T-helper 17 cell (primary cell): ENCODE measurements at places on chromosomes 11 and 22. TPM values are rescaled to one million over a fixed set of nuclear protein-coding genes. Genes with fewer than 3 reads are reported as not detected.
A peak's percentile ranks its signal among the peaks of the same experiment; 100 is the strongest.

Gene HBE1
- not detected for total RNA-seq

Gene TRIM68
- total RNA-seq: 6.1 TPM

Gene USP28
- 14.2 TPM for total RNA-seq

- H3K27ac ChIP-seq: peak overlapping the region; percentile 100
- peaks cover 26% of the 10 kb centered on the region for H3K4me1 ChIP-seq
- no peak for DNase-seq
- H3K27me3 ChIP-seq: no peaks in the 10 kb centered on the region
These were observed 7.8 kb downstream of the CD3D start for GRCh38 chr11:118334745-118335144.

GRCh38 chr11:116707161-116707629, 65.6 kb downstream of the BUD13 start:
- peaks cover 49% of the 10 kb centered on the region for H3K27me3 ChIP-seq
- H3K4me1 ChIP-seq: peaks cover 2% of the 10 kb centered on the region
- H3K27ac ChIP-seq: peak overlapping the region; percentile 19
- DNase-seq: no peak
- H3K4me3 ChIP-seq: no peak overlapping the region
- peaks cover 8% of the 10 kb centered on the region for H3K36me3 ChIP-seq

- DNase-seq: no peak
- no peaks in the 10 kb centered on the region for H3K36me3 ChIP-seq
- H3K27ac ChIP-seq: no peak overlapping the region
- no peak overlapping the region for H3K4me3 ChIP-seq
- H3K27me3 ChIP-seq: peaks cover 11% of the 10 kb centered on the region
- no peaks in the 10 kb centered on the region for H3K4me1 ChIP-seq
These were observed 50.2 kb downstream of the PC start for GRCh38 chr11:66907751-66908630.

GRCh38 chr11:116129456-116129855, 625.2 kb upstream of the CADM1 start:
- H3K27me3 ChIP-seq: no peaks in the 10 kb centered on the region
- H3K27ac ChIP-seq: no peak overlapping the region
- no peaks in the 10 kb centered on the region for H3K36me3 ChIP-seq
- H3K4me1 ChIP-seq: no peaks in the 10 kb centered on the region
- DNase-seq: no peak
- no peak overlapping the region for H3K4me3 ChIP-seq

DNA sequence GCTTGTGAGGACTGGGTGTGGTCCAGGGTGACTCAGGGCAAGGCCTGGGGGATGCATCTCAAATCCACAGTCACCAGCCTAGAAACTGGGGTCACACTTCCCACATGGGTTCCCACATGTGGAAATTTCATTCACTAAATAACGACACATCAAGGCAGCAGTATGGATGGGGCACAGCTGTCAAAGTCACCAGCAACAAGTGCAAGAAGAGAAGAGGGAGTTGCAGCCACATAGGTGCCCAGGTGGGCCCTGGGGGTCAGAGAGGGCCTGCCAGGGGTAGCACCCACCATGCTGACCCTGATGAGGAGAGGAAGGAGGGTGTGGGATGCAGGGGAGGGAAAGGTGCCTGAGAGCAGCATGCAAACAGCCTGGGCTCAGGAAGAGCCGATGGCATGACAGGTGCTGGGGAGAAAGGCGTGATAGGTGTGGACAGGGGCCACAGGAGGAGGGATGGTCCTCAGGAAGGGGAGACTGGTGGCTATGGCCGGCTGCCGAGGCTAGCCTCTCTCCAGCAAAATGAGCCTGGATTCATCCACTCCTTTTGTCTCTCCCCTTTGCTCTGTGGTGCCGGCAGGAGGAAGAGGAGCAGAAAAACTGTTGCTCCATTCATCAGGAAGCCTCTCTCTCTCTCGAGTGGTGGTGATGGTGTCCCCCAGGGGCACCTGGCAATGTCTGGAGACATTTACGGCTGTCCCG, 22.3 kb downstream of the DGCR6L start:
- no peak for DNase-seq
- H3K4me1 ChIP-seq: peaks cover 3% of the 10 kb centered on the region
- no peaks in the 10 kb centered on the region for H3K27me3 ChIP-seq
- no peaks in the 10 kb centered on the region for H3K36me3 ChIP-seq
- peak overlapping the region; percentile 83 for H3K4me3 ChIP-seq

GRCh38 chr22:36736701-36737320, 33.3 kb upstream of the CACNG2 start:
- peaks cover 3% of the 10 kb centered on the region for H3K36me3 ChIP-seq
- H3K27ac ChIP-seq: peak overlapping the region; percentile 44
- peaks cover 8% of the 10 kb centered on the region for H3K4me1 ChIP-seq
- H3K27me3 ChIP-seq: peaks cover 58% of the 10 kb centered on the region
- DNase-seq: no peak

DNA sequence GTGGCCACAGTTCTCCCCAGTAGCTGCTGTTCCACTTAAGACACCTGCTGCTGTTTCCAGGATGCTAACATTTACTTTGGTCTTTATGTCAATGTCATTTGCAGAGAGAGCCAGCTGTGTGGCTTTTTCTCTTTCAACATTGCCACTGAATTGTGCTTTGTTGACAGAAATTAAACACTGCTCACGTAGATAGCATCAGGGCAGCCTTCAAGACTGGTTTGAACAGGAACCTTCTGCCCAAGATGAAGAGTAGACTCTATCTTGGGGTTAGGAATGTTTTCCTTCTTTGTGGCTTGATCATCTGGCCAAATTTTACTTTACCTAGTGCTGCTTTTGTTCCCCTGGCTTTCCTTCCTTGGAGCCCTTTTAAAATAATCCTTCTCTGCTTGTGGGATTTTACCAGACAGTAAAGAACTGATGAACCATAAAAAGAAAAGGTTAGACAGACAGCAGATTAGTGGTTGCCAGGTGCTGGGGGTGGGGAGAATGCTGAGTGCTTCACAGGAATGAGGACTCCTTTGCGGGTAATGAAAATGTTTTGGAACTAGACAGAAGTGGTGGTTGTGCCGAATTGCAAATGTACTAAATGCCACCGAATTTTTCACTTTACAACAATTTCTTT, 22.7 kb upstream of the XBP1 start:
- peak overlapping the region; percentile 89 for H3K27ac ChIP-seq
- H3K4me1 ChIP-seq: peaks cover 46% of the 10 kb centered on the region
- DNase-seq: no peak
- peaks cover 2% of the 10 kb centered on the region for H3K36me3 ChIP-seq
- H3K27me3 ChIP-seq: no peaks in the 10 kb centered on the region

- no peak overlapping the region for H3K27ac ChIP-seq
- H3K4me1 ChIP-seq: peaks cover 5% of the 10 kb centered on the region
- no peaks in the 10 kb centered on the region for H3K36me3 ChIP-seq
- peaks cover 34% of the 10 kb centered on the region for H3K27me3 ChIP-seq
These were observed 22.9 kb upstream of the JAM3 start for GRCh38 chr11:134045799-134046635.

GRCh38 chr11:33692013-33692504, 8.6 kb downstream of the C11orf91 start:
- peaks cover 71% of the 10 kb centered on the region for H3K27me3 ChIP-seq
- no peak for DNase-seq
- no peak overlapping the region for H3K4me3 ChIP-seq
- peaks cover 6% of the 10 kb centered on the region for H3K36me3 ChIP-seq
- H3K4me1 ChIP-seq: peaks cover 13% of the 10 kb centered on the region

- H3K4me3 ChIP-seq: no peak overlapping the region
- DNase-seq: no peak
- no peak overlapping the region for H3K27ac ChIP-seq
- no peaks in the 10 kb centered on the region for H3K27me3 ChIP-seq
- H3K36me3 ChIP-seq: peaks cover 2% of the 10 kb centered on the region
These were observed 28.2 kb downstream of the JHY start for GRCh38 chr11:122910775-122911174.

- DNase-seq: no peak
- peak overlapping the region; percentile 82 for H3K4me3 ChIP-seq
- peaks cover 3% of the 10 kb centered on the region for H3K36me3 ChIP-seq
- peak overlapping the region; percentile 99 for H3K27ac ChIP-seq
- peaks cover 67% of the 10 kb centered on the region for H3K4me1 ChIP-seq
These were observed 48.8 kb downstream of the STIM1 start for GRCh38 chr11:3904228-3904627.
